ENCODE measurements at places on chromosomes 4 and X. TPM values are rescaled to one million over a fixed set of nuclear protein-coding genes. Genes with fewer than 3 reads are reported as not detected.

DNA sequence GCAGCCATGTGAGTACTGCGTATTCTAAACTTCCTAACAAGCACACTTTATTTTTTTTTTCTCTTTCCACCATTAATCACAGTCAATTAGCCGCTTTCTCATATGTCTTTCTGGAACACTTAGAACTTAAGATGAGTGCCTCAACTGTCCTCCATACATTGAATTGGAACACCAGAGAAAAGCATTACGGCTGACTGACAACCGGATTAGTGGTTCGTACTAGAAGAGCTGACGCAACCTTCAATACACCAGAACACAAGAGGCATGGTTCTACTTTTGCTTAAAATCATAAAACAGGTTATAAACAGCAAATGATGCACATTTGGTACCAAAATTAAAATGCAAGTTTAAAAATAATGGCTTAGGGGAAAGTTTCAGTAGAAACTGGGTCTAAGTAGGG lies 3.3 kb downstream of the TMEM47 start:
- H3K27me3 ChIP-seq: no peaks in the 10 kb centered on the region
- peaks cover 39% of the 10 kb centered on the region for H3K4me1 ChIP-seq
- H3K36me3 ChIP-seq: peaks cover 20% of the 10 kb centered on the region
- peak overlapping the region; percentile 21 for H3K27ac ChIP-seq
- no peak for DNase-seq

GRCh38 chr4:157727163-157727562 lies 445.7 kb downstream of the GASK1B start:
- H3K27ac ChIP-seq: no peak overlapping the region
- no peaks in the 10 kb centered on the region for H3K36me3 ChIP-seq
- H3K4me3 ChIP-seq: no peak overlapping the region
- H3K4me1 ChIP-seq: no peaks in the 10 kb centered on the region
- H3K27me3 ChIP-seq: no peaks in the 10 kb centered on the region
- DNase-seq: no peak

DNA sequence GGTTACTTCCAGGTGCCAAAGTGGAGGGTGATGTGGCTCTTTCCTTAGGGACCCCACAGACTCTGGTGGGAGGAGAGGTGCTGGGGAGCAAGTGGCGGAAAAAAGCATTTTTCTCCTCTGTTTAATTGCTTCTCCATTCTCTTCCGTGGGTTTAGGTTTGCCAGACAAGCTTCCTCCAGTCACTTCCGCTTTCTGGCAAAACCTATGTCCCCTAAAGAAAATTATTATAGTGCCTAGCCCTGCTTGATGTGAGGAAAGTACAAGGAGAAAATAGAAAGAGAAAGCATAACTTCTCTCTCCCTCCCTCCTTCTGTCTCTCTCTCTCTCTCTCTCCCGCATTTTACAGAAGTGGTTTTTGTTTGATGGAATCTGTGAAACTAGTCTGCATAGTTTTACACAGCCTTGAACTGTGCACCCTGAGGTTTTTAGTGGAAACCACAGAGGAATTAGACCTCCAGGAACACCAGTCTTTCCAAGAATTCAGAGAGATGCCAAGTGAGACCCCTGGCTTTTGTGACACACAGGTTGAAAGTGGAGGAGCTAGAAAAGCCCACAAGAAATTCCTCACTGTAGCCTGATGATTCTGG lies 231.1 kb upstream of the ANXA3 start:
- peaks cover 13% of the 10 kb centered on the region for H3K4me1 ChIP-seq
- no peak for DNase-seq
- H3K36me3 ChIP-seq: no peaks in the 10 kb centered on the region
- no peak overlapping the region for H3K27ac ChIP-seq

DNA sequence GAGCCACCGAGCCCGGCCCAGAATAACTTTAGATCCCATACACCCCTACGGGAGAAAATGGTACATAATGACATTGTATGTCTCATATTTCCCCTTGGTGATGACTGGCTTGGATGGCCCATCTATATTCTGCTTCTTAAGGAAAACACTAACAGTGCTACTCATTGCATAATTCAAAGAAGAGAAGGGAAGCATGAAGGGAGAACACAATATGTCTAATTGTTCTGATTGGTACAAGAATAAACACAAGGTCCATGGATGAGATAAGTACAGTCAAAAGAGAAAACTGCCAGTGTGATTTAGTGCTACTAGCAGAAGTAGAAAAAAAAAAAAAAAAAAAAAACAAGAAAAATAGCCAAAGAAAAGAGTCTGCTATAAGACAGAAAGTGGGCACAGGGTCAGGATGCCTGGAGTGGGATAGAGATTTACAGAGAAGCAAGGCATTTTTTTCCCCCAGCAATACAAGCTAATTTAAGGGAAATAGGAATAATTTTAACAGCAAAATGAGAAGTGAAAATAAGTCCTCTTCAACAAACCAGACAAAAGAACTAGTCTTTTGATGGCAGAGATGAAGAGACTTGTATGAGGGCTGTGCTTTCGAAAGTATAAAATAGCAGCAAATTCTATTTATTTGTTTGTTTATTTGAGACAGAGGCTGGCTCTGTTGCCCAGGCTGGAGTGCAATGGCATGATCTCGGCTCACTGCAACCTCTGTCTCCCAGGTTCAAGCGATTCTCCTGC lies 96.5 kb upstream of the MAP3K15 start:
- H3K27me3 ChIP-seq: no peaks in the 10 kb centered on the region
- DNase-seq: no peak
- H3K36me3 ChIP-seq: no peaks in the 10 kb centered on the region
- H3K4me1 ChIP-seq: peaks cover 16% of the 10 kb centered on the region

GRCh38 chrX:141934059-141934641 lies 30.5 kb downstream of the MAGEC1 start:
- H3K4me1 ChIP-seq: no peaks in the 10 kb centered on the region
- H3K4me3 ChIP-seq: no peak overlapping the region
- DNase-seq: no peak
- no peaks in the 10 kb centered on the region for H3K36me3 ChIP-seq
- no peaks in the 10 kb centered on the region for H3K27me3 ChIP-seq

DNA sequence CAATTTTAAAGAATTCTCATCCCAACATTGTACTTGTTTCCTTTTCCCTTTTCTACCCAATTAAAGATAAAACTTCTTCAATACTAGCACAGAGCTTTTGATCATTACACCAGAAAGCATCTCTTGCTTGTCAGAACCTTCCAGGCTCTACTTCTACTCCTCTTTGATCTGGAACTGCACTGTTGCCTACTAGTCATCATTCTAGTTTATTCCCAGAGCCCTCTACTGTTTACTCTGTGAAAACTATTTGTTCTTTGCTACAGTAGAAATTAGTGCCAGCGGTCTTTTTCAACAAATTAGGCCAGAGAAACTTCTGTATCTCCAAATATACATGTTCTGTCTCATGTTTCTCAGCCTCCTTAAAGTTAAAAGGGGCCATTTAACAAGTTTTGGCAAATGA lies 46.8 kb upstream of the TMPRSS11F start:
- no peak overlapping the region for H3K4me3 ChIP-seq
- DNase-seq: no peak
- no peaks in the 10 kb centered on the region for H3K36me3 ChIP-seq
- H3K27ac ChIP-seq: no peak overlapping the region

- peaks cover 35% of the 10 kb centered on the region for H3K27me3 ChIP-seq
- H3K36me3 ChIP-seq: peaks cover 4% of the 10 kb centered on the region
- DNase-seq: no peak
- H3K4me3 ChIP-seq: no peak overlapping the region
- no peak overlapping the region for H3K27ac ChIP-seq
- H3K4me1 ChIP-seq: no peaks in the 10 kb centered on the region
Measured at GRCh38 chr4:56311299-56311975, 75.9 kb downstream of the AASDH start.

GRCh38 chr4:182272151-182272550 lies 28.9 kb downstream of the TENM3 start:
- DNase-seq: no peak
- H3K4me3 ChIP-seq: no peak overlapping the region
- H3K27ac ChIP-seq: no peak overlapping the region
- H3K27me3 ChIP-seq: no peaks in the 10 kb centered on the region

GRCh38 chrX:154358011-154358410 lies 16.4 kb downstream of the FLNA start:
- H3K27me3 ChIP-seq: peaks cover 14% of the 10 kb centered on the region
- H3K4me3 ChIP-seq: no peak overlapping the region
- peaks cover 8% of the 10 kb centered on the region for H3K36me3 ChIP-seq
- no peak for DNase-seq
- no peak overlapping the region for H3K27ac ChIP-seq

DNA sequence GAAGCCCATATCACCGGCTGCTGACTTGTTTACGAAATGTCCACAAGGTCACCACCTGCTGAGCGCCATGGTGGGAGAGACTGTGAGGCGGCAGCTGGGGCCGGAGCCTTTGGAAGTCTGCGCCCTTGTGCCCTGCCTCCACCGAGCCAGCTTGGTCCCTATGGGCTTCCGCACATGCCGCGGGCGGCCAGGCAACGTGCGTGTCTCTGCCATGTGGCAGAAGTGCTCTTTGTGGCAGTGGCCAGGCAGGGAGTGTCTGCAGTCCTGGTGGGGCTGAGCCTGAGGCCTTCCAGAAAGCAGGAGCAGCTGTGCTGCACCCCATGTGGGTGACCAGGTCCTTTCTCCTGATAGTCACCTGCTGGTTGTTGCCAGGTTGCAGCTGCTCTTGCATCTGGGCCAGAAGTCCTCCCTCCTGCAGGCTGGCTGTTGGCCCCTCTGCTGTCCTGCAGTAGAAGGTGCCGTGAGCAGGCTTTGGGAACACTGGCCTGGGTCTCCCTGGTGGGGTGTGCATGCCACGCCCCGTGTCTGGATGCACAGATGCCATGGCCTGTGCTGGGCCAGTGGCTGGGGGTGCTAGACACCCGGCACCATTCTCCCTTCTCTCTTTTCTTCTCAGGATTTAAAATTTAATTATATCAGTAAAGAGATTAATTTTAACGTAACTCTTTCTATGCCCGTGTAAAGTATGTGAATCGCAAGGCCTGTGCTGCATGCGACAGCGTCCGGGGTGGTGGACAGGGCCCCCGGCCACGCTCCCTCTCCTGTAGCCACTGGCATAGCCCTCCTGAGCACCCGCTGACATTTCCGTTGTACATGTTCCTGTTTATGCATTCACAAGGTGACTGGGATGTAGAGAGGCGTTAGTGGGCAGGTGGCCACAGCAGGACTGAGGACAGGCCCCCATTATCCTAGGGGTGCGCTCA lies 8.7 kb upstream of the MSANTD1 start:
- H3K4me3 ChIP-seq: no peak overlapping the region
- H3K27ac ChIP-seq: no peak overlapping the region
- no peaks in the 10 kb centered on the region for H3K36me3 ChIP-seq
- H3K4me1 ChIP-seq: peaks cover 12% of the 10 kb centered on the region

DNA sequence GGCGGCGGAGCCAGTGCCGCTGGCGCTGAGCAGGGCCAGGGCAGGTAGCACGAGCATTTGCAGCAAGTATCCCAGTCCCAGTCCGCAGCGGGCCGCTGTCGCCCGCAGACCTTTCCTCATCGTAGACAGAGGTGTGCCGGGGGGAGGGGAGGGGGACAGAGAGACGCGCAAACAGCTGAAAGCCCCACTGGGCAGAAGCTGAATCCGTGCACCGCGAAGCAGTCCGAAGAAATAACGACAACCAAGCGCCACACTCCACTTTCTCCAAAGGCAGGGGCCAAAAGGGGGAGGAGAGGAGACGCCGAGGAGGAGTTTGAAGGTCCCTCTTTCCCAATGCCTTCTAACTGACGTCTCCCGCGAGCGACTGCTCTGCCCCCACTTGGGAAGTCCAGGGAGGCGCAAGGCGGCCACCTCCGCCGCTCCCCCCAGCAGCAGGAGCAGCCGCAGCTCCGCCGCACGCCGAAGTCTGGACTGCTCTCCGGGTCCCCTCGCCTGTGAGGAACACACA lies at the start of gene UNC5C:
TSS of gene UNC5C (minus strand) at position 236 of the 508 bp plus-strand sequence.
- H3K27me3 ChIP-seq: peaks cover 5% of the 10 kb centered on the region
- H3K4me3 ChIP-seq: no peak within 1 kb of the TSS
- no peak for DNase-seq
- no peaks in the 10 kb centered on the region for H3K4me1 ChIP-seq

GRCh38 chr4:185567381-185568376 lies 32.4 kb upstream of the PDLIM3 start:
- no peak overlapping the region for H3K4me3 ChIP-seq
- H3K4me1 ChIP-seq: peaks cover 21% of the 10 kb centered on the region
- peak; percentile 3 for DNase-seq
- H3K27me3 ChIP-seq: no peaks in the 10 kb centered on the region
- H3K27ac ChIP-seq: peak overlapping the region; percentile 67

- no peak overlapping the region for H3K27ac ChIP-seq
- no peaks in the 10 kb centered on the region for H3K36me3 ChIP-seq
- H3K4me1 ChIP-seq: no peaks in the 10 kb centered on the region
Measured at GRCh38 chr4:30056016-30056766, 664.0 kb upstream of the PCDH7 start.

GRCh38 chr4:98890702-98891455 lies 38.1 kb downstream of the EIF4E start:
- H3K4me3 ChIP-seq: no peak overlapping the region
- peaks cover 16% of the 10 kb centered on the region for H3K4me1 ChIP-seq
- H3K36me3 ChIP-seq: peaks cover 63% of the 10 kb centered on the region
- DNase-seq: peak; percentile 10
- peak overlapping the region; percentile 20 for H3K27ac ChIP-seq

GRCh38 chr4:131001371-131001770 lies 1905.4 kb downstream of the C4orf33 start:
- no peak for DNase-seq
- H3K27me3 ChIP-seq: no peaks in the 10 kb centered on the region
- no peak overlapping the region for H3K4me3 ChIP-seq
- no peaks in the 10 kb centered on the region for H3K36me3 ChIP-seq

DNA sequence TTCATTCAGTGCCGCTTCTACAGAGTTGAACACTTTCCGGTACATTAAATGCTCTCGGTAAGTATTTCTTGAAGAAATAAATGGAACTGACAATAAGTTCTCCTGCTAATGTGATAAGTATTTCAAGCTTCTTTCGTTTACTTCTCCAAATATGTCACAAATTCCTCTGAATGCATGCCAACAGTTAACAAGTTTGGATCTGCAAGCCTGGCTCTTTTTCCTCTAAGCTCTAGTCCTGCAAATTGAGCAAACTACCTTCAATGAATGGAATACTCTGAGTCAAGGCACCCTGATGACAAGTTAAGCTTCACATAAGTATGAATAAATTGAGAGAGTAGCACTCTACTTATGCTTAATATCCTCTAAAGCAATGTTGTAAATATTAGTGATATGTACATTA lies 403.6 kb downstream of the PDGFC start:
- peaks cover 5% of the 10 kb centered on the region for H3K36me3 ChIP-seq
- no peak overlapping the region for H3K27ac ChIP-seq
- peak; percentile 44 for DNase-seq
- H3K27me3 ChIP-seq: peaks cover 2% of the 10 kb centered on the region
- no peak overlapping the region for H3K4me3 ChIP-seq
- H3K4me1 ChIP-seq: peaks cover 30% of the 10 kb centered on the region

DNA sequence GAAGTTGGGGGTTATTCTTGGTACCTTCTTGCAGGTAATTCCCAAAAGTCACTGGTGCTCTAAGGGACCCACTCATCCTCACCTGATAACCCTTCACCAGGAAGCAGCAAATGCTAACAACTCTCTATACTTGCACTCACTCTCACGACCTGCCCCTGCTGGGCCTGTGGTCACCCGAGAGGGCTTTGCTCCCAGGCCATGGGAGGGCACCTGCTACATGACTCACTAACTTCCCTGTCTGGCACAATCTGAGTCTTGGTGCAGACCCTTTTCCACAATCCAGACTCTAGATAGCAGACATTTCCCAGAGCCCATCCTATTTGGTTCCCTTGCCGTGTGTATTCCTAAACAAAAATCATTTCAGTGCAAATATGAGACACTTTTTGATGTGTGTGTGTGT lies 403.8 kb upstream of the FAT1 start:
- H3K36me3 ChIP-seq: peaks cover 9% of the 10 kb centered on the region
- peaks cover 31% of the 10 kb centered on the region for H3K4me1 ChIP-seq
- peak overlapping the region; percentile 22 for H3K27ac ChIP-seq
- no peak overlapping the region for H3K4me3 ChIP-seq

Gene GK
- 7.9 TPM for total RNA-seq

Gene EMCN
- total RNA-seq: 0.46 TPM

Gene SOWAHD
- 0.16 TPM for total RNA-seq

Gene FAM9C
- not detected for total RNA-seq

Gene SMIM43
- 0.43 TPM for total RNA-seq

Gene HSD17B13
- not detected for total RNA-seq

Gene PPEF2
- not detected for total RNA-seq

Gene ERCC6L
- total RNA-seq: 6.6 TPM

Gene TMSB15C
- 0.46 TPM for total RNA-seq
